ENCODE measurements at places on chromosomes 12 and 14. TPM values are rescaled to one million over a fixed set of nuclear protein-coding genes. Genes with fewer than 3 reads are reported as not detected.
A peak's percentile ranks its signal among the peaks of the same experiment; 100 is the strongest.

- DNase-seq: no peak
These were observed 23.8 kb downstream of the CFAP251 start for GRCh38 chr12:121942145-121942718.

GRCh38 chr14:100827101-100828021 is 1.4 kb downstream of the MEG3 start:
- DNase-seq: no peak

The XPOT gene
- 141 TPM for total RNA-seq

The APOF gene
- total RNA-seq: 0.09 TPM

DNA sequence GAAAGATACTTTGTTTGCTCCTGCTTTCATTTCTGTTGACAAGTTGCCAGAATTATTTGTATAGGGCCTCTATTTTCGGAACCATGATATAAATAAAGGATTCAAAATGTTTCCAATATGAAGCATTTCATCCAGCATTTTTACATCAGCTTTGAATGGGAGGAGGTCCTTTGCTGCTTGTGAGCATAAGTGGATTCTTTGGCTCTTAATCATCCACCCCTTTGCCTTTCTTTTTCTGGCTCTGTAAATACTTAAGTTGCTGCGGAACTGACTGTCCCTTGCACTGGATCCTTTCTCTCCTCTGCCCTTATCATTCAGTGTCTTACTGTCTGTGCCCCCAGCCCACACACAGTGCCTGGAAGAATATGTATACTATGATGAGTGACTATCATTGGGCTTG is 357.3 kb upstream of the RGS6 start:
- no peak for DNase-seq

DNA sequence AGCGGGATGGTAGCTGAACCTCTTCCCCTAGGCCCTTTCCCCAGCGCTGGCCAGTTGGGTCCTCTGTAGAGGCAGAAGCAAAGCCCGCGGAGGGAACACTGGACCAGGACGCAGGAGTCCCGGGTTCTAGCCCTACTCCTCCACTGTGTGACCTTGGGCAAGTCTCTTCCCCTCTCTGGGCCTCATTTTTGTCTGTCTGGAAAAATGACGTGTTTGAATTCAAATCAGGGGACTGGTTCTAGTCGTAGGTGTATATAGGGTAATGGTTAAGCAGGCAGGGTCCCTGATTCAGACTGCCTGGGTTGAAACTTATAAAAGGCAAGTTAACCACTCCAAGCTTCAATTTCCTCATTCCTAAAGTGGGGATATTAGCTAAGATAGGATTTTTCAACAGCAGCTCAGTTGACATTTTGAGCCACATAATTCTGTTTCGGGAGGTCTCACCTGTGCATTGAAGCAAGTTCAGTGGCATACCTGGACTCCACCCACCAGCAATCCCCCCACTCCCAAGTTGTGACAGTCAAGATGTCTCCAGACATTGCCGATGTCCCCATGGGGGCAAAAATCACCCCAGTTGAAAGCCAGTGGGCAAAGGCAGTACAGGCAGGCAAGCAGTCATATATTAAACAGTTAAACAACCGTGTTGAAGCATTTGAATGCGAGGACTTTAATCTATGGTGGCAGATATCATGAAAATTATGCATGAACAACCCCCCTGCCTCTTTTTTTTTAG is 899 bp downstream of the TPCN1 start:
- DNase-seq: no peak

The CAMKK2 gene
- 30.8 TPM for total RNA-seq

DNA sequence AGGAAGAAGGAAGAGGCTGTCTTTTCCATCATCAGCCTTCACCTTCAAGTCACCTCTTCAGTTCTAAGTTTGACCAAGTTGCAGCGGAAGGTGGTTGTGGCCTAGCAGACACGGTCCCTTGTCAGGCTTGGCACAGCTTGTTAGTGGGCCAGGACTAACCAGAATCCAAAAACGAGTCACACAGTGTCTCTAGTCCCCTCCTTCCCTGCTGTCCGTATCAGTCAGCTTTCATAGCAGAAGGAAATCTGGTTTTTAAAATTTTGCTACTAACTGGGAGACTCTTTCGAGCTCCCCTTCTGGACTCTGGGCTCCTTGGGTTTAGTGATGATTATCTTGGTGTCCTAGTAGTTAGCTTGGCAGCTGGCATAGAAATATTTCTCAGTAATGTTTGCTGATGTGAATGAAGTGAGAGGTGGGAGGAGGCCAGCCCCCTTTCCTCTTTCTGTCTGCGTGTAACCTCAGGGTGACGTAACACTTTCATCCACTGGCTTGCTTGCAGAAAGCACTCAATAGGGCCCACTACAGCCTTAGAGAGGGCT is 3.8 kb downstream of the ETV6 start:
- no peak for DNase-seq

The GPN3 gene
- 59.6 TPM for total RNA-seq

GRCh38 chr14:61460718-61461611 is 139.6 kb downstream of the PRKCH start:
- peak; percentile 34 for DNase-seq

The CFAP251 gene
- total RNA-seq: 17.2 TPM

GRCh38 chr12:130016194-130016593 is 112.4 kb upstream of the TMEM132D start:
- DNase-seq: no peak

The CBLN3 gene
- total RNA-seq: 0.44 TPM

DNA sequence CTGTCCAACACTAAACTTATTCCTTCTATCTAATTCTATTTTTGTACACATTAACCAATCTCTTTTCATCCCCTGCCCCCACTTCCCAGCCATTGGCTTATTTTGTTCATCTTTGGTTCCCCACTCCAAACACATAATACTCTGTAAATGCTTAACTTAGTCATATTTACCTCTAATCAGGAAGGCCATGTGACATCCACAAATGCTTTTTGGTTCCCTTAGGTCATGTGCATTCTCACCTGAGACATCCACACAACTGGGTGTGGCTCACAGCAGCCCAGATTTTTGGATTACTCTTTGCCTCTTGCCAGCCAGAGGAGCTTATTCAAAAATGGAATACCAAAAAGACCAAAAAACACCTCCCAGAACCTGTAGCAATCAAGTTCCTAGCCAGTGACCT is 28.4 kb downstream of the ARL1 start:
- DNase-seq: no peak
